ENCODE measurements at places on chromosomes 6 and 20. TPM values are rescaled to one million over a fixed set of nuclear protein-coding genes. Genes with fewer than 3 reads are reported as not detected.

Gene RGL2
- total RNA-seq: 17.7 TPM

Gene GHRH
- total RNA-seq: not detected

- no peak for DNase-seq
- no peak overlapping the region for H3K27ac ChIP-seq
- no peak overlapping the region for H3K4me3 ChIP-seq
- peaks cover 24% of the 10 kb centered on the region for H3K4me1 ChIP-seq
- H3K36me3 ChIP-seq: peaks cover 11% of the 10 kb centered on the region
Measured at GRCh38 chr6:2165286-2165685, 80.1 kb downstream of the GMDS start.

- no peak for DNase-seq
- H3K4me1 ChIP-seq: peaks cover 19% of the 10 kb centered on the region
- no peaks in the 10 kb centered on the region for H3K27me3 ChIP-seq
- peaks cover 86% of the 10 kb centered on the region for H3K36me3 ChIP-seq
- no peak overlapping the region for H3K4me3 ChIP-seq
Measured at GRCh38 chr20:24978513-24978912, 14.0 kb downstream of the APMAP start.

GRCh38 chr6:121603486-121603885, 168.0 kb downstream of the GJA1 start:
- no peak overlapping the region for H3K27ac ChIP-seq
- no peaks in the 10 kb centered on the region for H3K4me1 ChIP-seq
- no peaks in the 10 kb centered on the region for H3K36me3 ChIP-seq
- H3K4me3 ChIP-seq: no peak overlapping the region

GRCh38 chr20:15619341-15619740, 953.9 kb downstream of the KIF16B start:
- H3K4me1 ChIP-seq: no peaks in the 10 kb centered on the region
- H3K27me3 ChIP-seq: no peaks in the 10 kb centered on the region
- no peak overlapping the region for H3K4me3 ChIP-seq
- no peak overlapping the region for H3K27ac ChIP-seq
- no peaks in the 10 kb centered on the region for H3K36me3 ChIP-seq

DNA sequence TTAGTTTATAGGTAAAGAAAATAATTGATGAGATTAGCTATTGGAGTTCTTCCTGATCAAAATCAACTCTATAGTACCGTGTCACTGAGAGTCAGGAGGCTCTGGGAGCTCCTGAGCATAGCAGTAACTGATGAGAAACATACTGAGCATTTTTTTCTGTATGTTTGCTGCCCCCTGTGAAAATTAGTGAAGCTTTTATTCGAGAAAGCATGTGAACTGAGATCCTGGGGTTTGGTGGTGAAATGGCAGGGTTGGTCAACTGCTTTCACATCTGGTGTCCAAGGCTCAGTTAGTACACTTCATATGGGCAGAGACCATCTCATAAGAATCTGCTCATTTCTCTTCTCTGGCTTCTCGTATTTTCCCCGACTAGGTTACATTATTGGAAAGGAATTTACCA, 4.1 kb upstream of the ABT1 start:
- H3K27ac ChIP-seq: no peak overlapping the region
- no peak overlapping the region for H3K4me3 ChIP-seq
- H3K4me1 ChIP-seq: peaks cover 9% of the 10 kb centered on the region
- no peak for DNase-seq
- H3K36me3 ChIP-seq: peaks cover 2% of the 10 kb centered on the region

GRCh38 chr6:30213667-30213956, 406 bp upstream of the TRIM26 start:
- H3K27ac ChIP-seq: peak overlapping the region; percentile 99
- H3K4me3 ChIP-seq: peak overlapping the region; percentile 98
- no peak for DNase-seq
- H3K36me3 ChIP-seq: peaks cover 27% of the 10 kb centered on the region

GRCh38 chr20:57611586-57612311, 8.5 kb downstream of the ZBP1 start:
- DNase-seq: no peak
- no peak overlapping the region for H3K27ac ChIP-seq
- no peaks in the 10 kb centered on the region for H3K27me3 ChIP-seq
- H3K36me3 ChIP-seq: peaks cover 2% of the 10 kb centered on the region

- H3K27ac ChIP-seq: no peak overlapping the region
- DNase-seq: no peak
- H3K36me3 ChIP-seq: no peaks in the 10 kb centered on the region
- no peak overlapping the region for H3K4me3 ChIP-seq
- peaks cover 7% of the 10 kb centered on the region for H3K27me3 ChIP-seq
Measured at GRCh38 chr6:70225055-70225454, 77.8 kb downstream of the COL9A1 start.
